Right cardiac atrium (tissue), 5 donors: ENCODE measurements at places on chromosomes 12 and 14. TPM values are rescaled to one million over a fixed set of nuclear protein-coding genes. Genes with fewer than 3 reads are reported as not detected.

Gene PLEKHD1
- 0.06 TPM for total RNA-seq

Gene FSCB
- not detected for total RNA-seq

GRCh38 chr12:41514021-41514777, 326.1 kb downstream of the PDZRN4 start:
- no peak for DNase-seq

Gene CCDC196
- total RNA-seq, result not detected

DNA sequence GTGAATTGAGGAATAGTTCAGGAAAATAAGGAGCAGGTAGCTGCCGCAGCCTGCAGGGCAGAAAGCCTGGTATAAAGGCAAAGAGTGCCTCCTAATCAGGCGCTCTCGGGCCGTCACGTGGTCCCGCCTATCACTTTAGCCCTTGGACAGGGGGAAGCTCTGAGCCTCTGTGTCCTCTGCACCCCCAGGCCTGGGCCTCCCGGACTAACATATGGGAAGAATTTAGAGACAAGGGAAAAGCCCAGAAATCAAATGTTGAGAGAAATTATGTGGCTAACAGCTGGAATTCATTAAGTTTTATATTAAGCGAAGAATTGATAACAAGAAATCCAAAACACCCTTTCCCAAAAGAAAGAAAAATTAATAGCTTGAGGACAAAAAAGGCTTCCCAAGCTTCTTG, 417.7 kb downstream of the ATP23 start:
- peak; percentile 72 for DNase-seq

DNA sequence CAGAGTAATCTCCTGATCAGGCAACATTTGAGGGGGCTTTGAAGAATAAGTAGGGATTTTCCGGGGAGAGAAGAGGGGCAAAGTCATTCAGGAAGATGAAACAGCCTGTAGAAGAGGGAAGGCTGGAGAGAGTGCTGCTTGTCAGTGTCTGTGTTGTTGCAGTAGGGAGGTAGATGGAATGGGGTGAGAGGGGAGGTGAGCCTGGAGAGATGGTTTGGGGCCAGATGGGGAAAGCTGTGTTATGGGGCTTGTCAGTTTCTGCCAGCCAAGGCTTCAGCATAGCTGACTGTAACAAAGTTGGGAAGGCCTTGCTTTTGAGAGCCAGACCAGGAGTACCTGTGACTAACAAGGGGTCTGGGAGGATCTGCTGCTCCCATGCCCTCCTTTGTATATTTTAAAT, 18.0 kb downstream of the BICD1 start:
- DNase-seq, result no peak
